ENCODE measurements at places on chromosomes 4 and X. TPM values are rescaled to one million over a fixed set of nuclear protein-coding genes. Genes with fewer than 3 reads are reported as not detected.

F8A3 gene
- total RNA-seq: 1.00 TPM

ASB12 gene
- not detected for total RNA-seq

SLIT2 gene
- not detected for total RNA-seq

AADAT gene
- 9.1 TPM for total RNA-seq

Measured in A549 treated with ZK216348 at 1 μM for 4 hours (cell line).